ENCODE measurements at places on chromosomes 12 and 14.

- DNase-seq = no peak
Measured at GRCh38 chr12:123045678-123046077, 65.2 kb downstream of the ARL6IP4 start.

GRCh38 chr14:75442166-75442565, 14.3 kb downstream of the JDP2 start:
- DNase-seq = no peak

GRCh38 chr14:32607399-32607798, 278.3 kb downstream of the AKAP6 start:
- DNase-seq = no peak

- no peak for DNase-seq
Measured at GRCh38 chr14:49189375-49189774, 396.8 kb downstream of the RPS29 start.

DNA sequence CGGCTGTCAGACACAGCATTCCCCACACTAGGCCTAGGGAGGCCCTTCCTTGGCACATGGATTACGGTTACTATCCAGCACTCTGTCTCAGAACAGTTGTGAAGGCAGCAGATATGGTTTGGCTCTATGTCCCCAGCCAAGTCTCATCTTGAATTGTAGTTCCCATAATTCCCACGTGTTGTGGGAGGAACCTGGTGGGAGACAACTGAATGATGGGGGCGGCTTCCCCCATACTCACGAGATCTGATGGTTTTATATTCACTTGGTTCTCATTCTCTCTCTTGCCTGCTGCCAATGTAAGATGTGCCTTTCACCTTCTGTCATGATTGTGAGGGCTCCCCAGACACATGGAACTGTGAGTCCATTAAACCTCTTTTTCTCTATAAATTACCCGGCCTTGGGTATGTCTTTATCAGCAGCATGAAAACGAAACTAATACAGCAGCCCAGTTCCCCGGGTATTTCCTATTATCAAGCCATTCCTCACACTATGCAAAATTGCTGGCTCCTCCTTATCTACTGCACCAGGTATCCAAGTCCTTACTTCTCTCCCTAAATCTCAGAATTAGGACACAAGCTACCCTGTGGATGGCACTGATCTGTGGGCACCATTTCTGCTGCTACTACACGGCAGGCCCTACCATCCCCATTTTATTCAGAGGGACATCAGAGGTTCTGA, 33.3 kb downstream of the NT5DC3 start:
- no peak for DNase-seq

DNA sequence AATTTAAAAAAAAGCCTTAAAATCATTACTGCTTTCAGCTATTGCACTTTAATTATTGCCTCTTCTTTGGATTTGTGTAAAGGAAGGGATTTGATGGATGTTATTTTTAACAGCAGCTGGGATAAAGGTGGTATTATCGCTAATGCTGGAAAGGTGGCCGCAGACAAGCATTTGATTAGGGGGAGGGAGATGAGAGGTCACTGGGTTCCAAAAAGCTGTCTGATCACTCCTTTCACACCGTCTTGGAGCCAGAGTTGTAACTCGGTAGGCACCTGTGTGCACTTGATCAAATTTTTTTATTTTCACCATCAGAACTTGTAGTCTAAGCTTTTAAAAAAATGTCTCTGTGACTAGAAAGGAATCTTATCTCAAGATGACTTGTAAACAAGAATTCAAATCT, 99.8 kb downstream of the AKAP6 start:
- DNase-seq = no peak

DNA sequence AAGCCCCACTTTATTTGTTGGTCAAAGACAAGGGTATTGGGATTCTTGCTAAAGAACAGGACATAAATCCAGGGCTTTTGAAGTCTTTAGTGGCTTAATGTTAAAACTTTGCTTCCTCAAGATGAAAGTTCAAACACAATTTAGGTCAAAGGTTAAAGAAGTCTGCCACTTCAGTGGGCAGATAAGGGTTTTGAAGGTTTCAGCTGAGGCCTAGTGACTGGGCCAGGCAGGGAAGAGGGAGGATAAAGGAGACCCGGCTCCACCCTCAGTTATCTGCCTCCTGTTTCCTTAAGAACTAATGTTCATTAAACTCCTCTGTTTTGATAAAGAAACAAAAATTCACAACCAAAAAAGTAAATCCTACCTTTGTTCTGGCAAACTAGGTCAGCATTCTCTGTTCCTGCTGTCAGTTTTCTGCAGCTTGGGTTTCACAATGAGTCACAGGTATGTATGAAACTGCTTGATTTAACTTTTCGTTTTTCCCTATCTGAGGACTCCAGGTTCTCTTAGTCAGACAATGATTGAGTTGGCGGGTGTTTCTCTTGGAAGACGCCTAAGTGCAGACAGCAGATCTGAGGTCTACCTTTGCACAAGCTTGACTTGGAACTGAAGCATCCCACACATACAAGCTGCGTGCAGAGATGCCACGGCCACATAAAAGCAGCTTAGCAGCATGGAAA, 208.3 kb downstream of the EXOC5 start:
- DNase-seq = no peak

DNA sequence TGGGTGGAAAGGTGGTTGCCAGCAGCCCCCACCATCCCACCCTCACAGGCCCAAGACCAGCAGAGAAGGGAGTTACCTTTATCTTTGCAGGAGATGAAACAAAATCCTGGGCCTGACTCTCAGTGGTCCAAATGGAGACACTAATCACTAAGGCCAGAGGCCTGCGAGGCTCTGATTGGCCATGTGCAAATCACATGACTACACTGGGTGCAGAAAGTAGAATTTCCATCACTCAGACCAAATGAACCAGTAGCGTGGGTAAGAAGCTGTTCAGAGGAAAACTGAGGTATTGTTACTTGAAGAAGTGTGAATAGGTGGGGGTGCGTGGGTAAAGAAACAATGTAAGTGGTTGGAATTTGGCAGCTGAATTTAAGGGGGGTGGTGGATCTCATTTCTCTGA, 20.2 kb upstream of the PPP1CC start:
- DNase-seq = no peak

GRCh38 chr12:131963381-131963780, 13.6 kb downstream of the EP400 start:
- DNase-seq = no peak

GRCh38 chr14:68282479-68283377, 463.1 kb downstream of the RAD51B start:
- no peak for DNase-seq

GRCh38 chr12:6266541-6266966, 43.9 kb upstream of the PLEKHG6 start:
- DNase-seq = no peak

DNA sequence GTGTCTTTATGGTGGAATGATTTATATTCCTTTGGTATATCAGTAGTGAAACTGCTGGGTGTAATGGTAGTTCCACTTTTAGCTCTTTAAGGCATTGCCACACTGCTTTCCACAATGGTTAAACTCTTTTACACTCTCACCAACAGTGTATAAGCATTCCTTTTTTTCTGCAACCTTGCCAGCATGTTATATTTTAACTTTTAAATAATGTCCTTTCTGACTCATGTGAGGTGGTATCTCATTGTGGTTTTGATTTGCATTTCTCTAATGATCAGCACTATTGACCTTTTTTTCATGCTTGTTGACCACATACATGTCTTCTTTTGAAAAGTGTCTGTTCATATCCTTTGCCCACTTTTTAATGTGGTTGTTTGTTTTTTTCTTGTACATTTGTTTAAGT, 142.5 kb downstream of the MSRB3 start:
- no peak for DNase-seq

DNA sequence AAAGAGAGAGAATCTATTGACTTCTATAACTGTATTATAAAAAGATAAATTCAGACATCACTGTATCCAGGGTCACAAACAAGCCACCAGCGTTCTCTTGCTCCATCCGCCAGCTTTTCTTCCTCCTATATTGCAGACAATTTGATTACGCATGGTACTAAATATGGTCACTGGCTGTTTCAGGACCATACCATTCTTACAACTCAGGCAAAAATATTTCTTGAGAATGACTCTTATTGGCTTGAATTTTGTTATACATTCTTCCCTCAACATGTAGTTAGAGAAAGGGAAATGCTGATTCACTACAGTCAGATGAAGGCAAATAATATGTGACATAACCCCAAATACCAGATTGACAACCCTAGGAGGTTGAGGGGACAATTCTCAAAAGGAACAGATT, 101.3 kb downstream of the SLC6A15 start:
- DNase-seq = no peak

DNA sequence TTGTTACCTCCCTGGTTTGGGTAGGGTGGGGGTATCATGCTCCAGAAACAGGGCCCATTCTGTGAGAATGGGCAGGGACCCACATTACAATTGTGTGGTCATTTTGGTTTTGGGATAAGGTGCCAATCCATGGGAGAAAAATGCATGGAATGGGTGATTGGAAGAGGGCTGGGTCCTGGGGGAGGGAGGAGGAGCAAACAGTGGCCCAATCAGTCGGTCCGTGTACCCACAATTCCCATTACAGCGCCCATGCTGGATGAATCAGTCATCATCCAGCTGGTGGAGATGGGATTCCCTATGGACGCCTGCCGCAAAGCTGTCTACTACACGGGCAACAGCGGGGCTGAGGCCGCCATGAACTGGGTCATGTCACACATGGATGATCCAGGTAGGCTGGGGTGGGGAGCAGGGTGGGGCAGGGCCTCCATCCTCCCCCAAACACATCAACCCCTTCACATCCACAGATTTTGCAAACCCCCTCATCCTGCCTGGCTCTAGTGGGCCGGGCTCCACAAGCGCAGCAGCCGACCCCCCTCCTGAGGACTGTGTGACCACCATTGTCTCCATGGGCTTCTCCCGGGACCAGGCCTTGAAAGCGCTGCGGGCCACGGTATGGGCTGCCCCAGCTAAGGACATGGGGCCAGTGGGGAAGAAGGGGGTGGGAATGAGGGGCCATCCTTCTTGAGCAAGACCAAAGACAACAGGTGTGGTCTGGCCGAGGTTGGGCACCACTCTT, 3.6 kb upstream of the TPI1 start:
- no peak for DNase-seq

- DNase-seq = no peak
Measured at GRCh38 chr14:68879321-68879781, 86.5 kb upstream of the ZFP36L1 start.

DNA sequence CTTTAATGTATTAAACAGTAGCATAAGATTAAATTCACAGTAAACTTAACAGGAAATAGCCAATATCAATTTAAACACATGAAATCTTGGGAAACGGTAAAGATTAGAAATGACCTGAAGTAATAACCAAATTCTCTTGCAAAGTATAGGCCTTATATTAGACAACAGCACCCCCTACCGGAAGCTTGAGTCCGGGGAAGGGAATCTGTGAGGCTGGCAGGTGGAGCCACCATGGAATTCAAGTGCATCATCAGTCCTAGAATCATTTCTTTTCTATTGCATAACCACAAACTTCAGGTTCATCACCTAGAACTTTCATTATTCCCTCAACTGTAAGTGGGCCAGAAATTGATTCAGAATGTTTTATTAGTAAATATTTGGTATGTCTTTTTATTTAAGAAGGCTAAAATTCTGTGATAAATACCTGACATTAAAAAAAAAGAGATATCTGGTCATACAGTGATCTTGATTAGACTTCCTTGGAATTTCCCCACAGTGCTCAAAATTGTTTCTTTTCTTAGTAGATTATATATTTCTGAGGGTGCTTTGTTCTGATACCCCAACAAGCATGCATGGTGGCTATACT, 48.6 kb downstream of the AP5M1 start:
- DNase-seq = peak; percentile 66

GRCh38 chr12:89353188-89353822, 1.0 kb upstream of the DUSP6 start:
- peak; percentile 55 for DNase-seq

GRCh38 chr12:24072302-24072701, 122.8 kb upstream of the SOX5 start:
- DNase-seq = no peak

DNA sequence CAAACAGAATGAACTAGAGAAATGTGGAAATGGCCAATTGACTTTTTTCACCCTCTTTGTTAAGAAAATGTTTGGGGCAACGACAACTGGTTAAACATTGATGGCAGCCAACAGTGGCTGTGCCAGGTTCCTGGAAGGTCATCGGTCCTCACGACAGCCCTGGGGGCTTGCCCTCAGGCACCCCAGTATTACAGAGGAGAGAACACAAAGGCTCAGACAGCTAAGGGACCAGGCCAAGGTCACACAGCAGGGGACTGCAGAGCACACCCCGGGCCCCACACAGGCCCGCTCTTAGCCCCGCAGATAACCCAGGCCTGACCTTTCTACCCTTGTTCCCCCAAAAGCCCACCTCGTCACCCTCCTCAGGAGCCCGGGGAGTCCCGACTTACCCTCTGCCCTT, 1.3 kb downstream of the TRPV4 start:
- no peak for DNase-seq

DNA sequence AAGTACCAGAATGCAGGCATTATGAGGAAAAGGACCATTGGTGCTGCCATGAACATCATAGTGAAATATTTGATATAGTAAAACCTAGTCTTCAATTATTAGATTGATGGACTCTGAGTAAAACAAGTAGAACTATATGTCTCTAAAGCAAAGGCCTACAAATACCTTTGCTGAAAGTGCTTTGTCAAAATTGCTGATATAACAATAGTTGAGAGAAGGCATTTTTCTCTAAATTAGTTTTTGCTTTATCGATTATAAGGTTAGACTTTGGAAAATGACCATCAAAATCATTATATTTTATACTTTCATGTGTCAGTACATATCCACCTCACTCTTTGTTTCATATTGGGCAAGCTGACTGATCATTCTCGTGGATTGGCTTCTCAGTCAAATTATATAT, 836.0 kb upstream of the FBXO33 start:
- no peak for DNase-seq

DNA sequence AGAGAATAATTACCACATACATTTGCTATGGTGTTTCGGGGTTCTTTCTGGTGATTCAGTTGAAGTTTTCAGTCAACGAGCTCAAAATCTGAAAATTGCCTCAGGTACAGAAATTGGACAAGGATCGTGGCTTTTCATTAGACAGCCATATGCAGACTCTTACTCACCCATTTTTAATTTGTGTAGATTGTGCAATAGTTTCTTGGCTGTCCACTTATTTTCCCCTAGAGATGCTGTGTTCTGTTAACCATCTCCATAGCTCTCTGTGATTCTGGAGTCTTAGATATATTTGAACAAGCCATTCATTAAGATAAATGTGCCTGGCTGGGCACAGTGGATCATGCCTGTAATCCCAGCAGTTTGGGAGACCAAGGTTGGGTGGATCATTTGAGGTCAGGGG, 497.1 kb upstream of the RPL10L start:
- DNase-seq = no peak

DNA sequence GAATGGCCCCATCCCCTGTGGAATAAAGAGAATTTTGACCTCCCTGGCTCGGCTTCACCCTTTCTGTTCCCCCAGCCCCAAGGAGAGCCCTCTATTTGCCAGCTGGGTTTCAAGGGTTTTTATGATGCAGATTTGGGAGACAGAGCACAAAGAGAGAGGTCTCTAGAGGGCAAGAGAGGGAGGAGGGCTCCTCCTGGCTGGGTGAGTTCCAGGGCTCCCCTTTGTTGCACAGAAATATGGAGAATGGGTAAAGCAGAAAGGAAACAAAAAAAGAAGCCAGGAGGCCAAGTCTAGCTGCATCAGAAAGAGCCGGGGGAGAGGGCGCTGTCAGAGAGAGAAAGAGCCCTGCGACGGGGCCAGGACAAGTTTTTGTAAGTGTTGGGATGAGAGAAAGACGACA, 319.6 kb upstream of the RTL1 start:
- DNase-seq = no peak

GRCh38 chr14:21107283-21107800, 6.5 kb downstream of the TMEM253 start:
- peak; percentile 22 for DNase-seq

GRCh38 chr14:22780105-22780679, 13.7 kb downstream of the OXA1L start:
- no peak for DNase-seq

Data from PC-9 (cell line).